Myometrial cell (primary cell): ENCODE measurements at places on chromosomes 2 and 18. TPM values are rescaled to one million over a fixed set of nuclear protein-coding genes. Genes with fewer than 3 reads are reported as not detected.

The SERPINB11 gene
- total RNA-seq = not detected in 2 replicates

The IL1B gene
- 0.18 TPM in 1 of 2 replicates, not detected in the other for total RNA-seq

The KIAA2012 gene
- not detected in 2 replicates for total RNA-seq

The CPS1 gene
- total RNA-seq = 12.4 and 23.2 TPM in 2 replicates

The ELOA2 gene
- not detected in 2 replicates for total RNA-seq

The KHK gene
- total RNA-seq = 0.89 and 3.5 TPM in 2 replicates

The ADD2 gene
- not detected in 2 replicates for total RNA-seq

The FTCDNL1 gene
- total RNA-seq = 0.18 and 0.58 TPM in 2 replicates

The PSMA8 gene
- not detected in 2 replicates for total RNA-seq

The IHH gene
- not detected in 2 replicates for total RNA-seq

The SERPINB12 gene
- not detected in 2 replicates for total RNA-seq

The EIF2B4 gene
- 39.9 and 53.0 TPM in 2 replicates for total RNA-seq

The CDK15 gene
- total RNA-seq = 2.9 and 6.2 TPM in 2 replicates

The C2orf15 gene
- not detected in 2 replicates for total RNA-seq

The PTPRN gene
- 1.2 and 1.7 TPM in 2 replicates for total RNA-seq

The OSR1 gene
- total RNA-seq = 2.3 and 2.9 TPM in 2 replicates

The ASXL3 gene
- total RNA-seq = 0.35 TPM in 1 of 2 replicates, not detected in the other

The TMEM163 gene
- total RNA-seq = not detected in 2 replicates

The NOSTRIN gene
- 0.18 and 0.29 TPM in 2 replicates for total RNA-seq

The PSTPIP2 gene
- total RNA-seq = 9.5 and 9.6 TPM in 2 replicates

The OSGEPL1 gene
- total RNA-seq = 8.9 and 10.3 TPM in 2 replicates

The CRYBA2 gene
- total RNA-seq = not detected in 2 replicates

The COL3A1 gene
- total RNA-seq = 2,539 and 2,849 TPM in 2 replicates

The ITGB1BP1 gene
- total RNA-seq = 100 and 129 TPM in 2 replicates

The TMEFF2 gene
- total RNA-seq = 1.8 TPM in 1 of 2 replicates, not detected in the other

The CCDC148 gene
- 0.71 TPM in 1 of 2 replicates, not detected in the other for total RNA-seq

The ATOH8 gene
- 1.2 and 7.4 TPM in 2 replicates for total RNA-seq

The ACVR2A gene
- 2.7 and 3.5 TPM in 2 replicates for total RNA-seq

The ARHGAP28 gene
- total RNA-seq = 4.1 and 7.5 TPM in 2 replicates
